Right kidney (tissue), 9 donors: ENCODE measurements at places on chromosomes 5 and 9.

GRCh38 chr9:69768101-69768500 is 8.3 kb upstream of the PTAR1 start:
- no peak for DNase-seq

GRCh38 chr5:170907758-170908157 is 45.9 kb downstream of the RANBP17 start:
- DNase-seq = no peak

DNA sequence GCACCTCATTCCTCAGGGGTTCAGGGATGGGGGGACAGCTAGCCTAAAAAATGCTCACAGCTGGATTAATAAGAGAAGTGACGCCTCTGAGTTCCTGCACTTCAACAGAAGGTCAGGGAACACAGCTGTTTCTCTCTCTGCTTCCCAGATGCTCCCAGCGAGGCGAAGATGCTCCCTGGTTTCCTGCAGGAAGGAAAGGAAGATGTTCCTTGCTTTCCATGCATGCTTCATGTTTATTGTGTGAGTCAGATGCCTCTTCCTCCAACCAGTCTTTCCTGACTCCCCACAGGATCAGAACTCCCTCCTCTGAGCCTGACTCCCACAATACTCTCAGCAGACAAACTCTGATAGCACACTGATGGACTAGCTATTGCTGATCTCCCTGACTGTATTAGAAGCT is 71.9 kb downstream of the MFAP3 start:
- DNase-seq = no peak

DNA sequence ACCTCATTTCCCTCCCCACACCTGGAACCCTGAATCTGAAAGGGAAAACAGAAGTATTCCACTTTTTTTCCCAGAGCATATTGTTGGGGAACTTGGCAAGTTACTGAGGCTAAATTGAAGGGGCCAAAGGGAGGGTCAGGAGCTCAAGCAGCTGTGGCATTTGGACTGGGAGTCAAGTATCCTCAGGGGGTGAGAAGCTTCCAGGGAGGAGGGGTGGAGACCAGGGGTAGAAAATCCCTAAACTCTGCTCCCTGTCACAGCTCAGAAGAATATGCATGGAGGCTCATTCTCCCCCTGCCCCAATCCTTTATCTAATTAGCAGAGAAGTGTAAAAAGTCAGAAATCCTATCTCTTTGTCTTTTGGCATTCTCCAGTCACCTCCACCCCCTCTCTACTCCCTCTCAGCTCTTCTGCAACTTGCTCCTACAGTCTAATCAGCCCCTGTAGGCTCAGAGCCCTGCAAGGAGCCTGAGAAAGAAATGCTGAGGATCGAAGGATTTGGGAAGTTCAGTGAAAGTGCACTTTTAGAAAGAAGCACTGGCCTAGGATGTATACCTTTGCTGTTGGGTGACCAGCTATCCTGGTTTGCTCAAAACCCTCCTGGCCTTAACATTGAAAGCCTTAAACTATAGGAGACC is 5.7 kb upstream of the WNT8A start:
- no peak for DNase-seq

DNA sequence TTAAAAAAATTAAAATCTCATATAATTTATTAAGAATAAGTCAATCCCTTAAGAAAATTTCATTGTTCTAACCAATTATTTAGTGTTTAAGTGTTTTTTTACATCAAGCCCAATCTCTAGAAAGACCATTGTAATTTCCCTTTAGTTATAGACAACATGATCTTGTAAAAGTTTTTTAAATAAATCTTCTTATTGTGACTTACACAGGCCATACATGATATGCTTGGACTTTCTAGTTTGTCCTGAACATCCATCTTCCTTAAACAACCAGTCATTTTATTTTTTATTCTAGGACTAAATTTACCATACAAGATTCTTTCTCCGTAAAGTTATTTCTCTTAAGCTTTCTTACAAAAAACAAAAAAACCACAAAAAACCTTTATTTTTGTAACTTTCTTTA is 126.5 kb upstream of the MAST4 start:
- no peak for DNase-seq

GRCh38 chr9:129995409-129996160 is 47.4 kb downstream of the FNBP1 start:
- no peak for DNase-seq

DNA sequence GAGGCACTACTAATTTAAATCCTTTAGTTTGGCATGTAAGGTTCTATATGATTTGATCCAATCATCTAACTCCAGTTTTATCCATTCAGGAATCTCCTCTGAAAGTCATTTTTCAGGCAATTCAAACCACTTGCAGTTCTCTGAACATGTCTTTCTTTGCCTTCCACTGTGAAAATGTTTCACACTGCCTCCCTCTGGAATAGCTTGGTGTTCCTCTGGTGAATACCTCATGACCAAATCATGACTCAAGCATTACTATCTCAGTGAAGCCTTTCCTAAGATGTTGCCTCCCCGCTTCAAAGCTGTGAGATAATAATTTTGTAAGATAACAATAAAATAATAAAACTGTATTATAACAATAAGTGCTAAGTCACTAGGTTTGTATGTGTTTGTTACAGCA is 981.1 kb downstream of the DTWD2 start:
- DNase-seq = no peak

- no peak for DNase-seq
These were observed 94.6 kb downstream of the ALDH1A1 start for GRCh38 chr9:72858089-72858912.

DNA sequence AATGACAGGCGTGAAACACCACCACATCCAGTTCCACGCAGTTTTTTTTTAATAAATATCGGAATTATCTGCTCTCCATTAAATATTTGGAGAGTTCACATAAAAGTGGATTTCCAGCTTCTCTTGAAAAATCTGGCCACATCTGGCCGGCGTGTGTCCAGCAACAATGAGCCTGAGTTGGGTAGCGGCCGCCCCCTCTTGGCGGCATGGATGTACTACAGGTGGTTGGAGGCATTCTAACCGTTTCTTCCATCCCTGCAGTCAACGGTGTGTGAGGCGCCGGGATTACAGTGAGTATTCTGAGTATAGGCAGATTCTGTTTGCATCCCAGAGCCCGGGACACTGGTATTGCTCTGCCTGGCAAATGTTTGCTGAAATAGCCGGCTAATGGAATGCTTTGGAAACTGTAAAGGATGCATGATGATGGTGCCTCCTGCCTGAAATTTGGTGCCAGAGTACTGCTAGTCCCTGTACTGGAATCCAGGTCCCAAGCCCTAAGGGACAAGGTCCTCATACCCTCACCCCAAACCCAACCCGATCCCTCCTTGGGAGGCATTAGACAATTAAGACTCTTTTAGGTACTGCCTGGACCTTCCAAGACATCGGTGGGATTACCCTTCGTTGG is 13.6 kb upstream of the GM2A start:
- DNase-seq = peak; percentile 64

DNA sequence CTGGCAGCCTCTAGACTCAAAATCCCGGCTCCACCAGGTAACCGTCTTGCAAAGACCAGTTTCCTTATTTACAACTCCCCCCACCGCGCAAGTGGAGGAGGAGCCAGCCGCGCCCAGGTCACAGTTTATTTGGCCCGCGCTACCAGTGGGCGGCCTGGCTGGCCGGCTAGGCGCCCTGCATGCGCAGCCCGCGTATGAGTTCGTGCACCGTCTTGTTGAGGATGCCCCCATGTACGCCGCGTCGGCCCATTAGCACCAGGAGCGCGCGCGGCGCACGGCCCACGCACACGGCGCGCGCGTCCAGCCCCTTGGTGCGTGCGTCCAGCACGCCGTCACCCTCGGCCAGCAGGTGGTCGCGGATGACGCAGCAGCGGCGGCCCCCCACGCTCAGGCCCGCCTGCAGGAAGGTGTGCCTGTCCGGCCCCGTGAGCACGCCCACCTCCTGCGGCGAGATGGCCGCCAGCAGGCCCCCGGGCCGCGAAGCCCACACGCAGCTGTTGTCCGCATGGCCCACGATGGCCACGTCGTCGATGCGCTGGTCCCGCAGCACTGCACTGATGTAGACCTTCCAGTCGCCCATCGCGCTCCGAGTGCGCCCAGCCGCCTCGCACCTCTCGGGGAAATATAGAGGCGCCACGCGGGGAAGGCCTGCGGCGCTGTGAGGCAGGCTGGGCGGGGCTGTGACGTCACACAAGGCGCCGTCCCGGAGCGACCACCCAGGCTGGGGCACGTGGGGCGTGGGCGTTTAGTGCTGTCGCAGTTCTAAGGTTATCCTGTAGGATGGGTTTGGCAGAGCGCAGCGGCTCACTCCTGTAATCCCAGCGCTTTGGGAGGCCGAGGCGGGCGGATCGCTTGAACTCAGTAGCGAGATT is at the start of gene PFN3:
Gene PFN3 (minus strand): TSS at position 665 of the 872 bp plus-strand sequence. CDS start 85 bp downstream, at position 580.
- peak; percentile 73 for DNase-seq

GRCh38 chr5:77418162-77418561 is 74.0 kb downstream of the WDR41 start:
- no peak for DNase-seq

- no peak for DNase-seq
These were observed 5.0 kb downstream of the RELL2 start for GRCh38 chr5:141641634-141642267.

DNA sequence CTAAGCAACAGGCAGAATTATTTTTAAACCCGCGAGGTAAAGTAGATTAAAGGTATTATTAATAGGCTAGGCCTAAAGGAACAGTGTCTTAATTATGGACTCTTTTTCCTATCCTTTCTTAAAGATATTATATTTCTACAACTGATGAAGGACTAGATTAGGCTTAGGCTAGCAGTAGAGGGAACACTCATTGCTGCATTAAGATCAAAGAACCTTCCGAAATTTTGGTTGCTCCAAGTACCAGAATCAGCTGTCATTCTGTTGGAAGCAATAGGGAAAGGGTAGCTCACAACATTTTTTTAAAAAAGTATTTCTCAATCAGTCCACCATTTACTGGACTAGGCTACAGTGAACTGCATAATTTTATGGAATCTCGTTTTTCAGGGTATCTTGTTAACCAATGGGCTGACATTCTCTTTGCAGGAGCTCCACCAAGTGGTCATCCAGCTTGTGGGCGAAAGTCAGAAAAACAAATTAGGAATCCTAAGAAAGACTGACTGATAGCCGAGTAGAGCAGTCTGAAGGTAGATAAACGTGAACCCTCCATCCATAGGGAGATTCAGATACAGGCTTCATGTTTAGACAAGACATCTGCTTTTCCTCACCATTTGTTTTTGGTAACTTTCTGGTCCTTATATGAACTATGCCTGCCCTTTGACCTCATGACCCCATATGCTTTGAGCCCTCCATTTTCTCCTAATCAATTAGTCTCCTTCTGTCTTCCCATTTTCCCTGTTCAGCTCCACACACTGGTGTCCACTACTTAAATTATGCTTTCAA is 103.6 kb upstream of the CHD1 start:
- DNase-seq = peak; percentile 32

DNA sequence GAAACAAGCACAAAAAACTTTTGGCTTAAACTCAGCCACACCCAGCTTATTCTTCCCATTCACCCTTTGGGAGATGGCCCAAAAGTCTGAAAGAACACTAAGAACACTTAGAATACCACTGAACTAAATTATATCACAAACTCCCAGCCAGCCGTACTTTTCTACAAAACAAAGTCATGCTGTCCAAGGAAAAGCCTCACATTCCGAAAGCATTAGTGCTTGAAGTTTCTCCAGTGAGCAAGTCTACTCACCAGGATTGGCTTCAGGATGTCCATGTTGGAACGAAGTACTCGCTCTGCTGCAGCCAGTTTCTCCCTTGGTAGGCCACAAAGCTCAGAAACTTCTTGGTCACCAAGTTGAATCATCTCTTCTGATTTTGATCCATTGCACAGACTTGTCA is 69.7 kb downstream of the ABCA1 start:
- DNase-seq = no peak

DNA sequence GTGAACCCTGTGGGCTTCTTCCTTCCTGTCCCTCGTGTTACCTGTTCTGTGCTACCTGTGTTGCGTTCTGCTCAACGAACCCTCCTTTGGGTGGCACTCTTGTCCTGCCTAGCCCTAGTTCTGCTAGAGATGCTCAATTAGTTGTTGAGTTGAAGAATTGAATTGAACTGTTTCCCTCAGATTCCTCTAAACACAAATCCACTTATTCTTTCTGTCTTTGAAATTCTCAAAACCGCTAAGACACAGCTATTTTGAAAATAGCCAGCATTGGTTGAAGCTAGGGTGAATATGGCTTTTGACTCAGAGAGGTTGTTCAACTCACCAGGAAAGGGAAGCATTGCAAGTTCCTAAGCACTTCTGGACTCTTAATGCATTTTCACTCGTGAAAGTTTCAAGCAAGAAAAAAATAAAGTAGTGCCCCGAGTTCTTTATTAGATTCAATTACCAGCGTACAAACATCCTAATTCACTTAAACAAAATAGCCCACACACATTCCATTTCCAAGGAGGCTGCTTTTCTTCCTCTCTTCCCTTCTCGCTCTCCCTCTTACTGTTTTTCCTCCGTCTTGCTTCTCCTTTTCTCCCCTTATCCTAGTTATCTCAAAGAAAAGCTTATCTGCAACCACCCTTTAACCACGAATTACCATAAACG is 642 bp upstream of the ITGA1 start:
- DNase-seq = no peak

GRCh38 chr5:93782978-93783377 is 41.6 kb upstream of the POU5F2 start:
- no peak for DNase-seq

DNA sequence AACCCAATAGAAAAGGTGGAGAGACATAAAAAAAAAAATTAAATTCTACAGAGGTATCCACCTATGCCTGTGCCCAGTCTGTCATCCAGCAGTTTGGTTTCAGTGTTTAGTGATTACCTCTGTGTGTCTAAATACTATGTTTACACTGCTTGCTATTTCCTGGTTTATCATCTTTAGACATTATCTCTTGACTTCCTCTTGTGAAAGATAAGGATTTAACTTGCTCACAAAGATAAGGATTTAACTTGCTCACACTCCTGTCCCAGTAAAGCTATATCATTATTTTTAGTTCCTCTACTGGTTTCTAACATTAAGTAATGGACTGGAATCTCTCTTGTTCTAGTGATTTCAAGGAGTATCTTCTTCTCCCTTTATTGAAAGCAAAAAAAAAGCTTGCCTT is 53.9 kb upstream of the ZFR start:
- no peak for DNase-seq

GRCh38 chr9:124708074-124708473 is 63.0 kb downstream of the NR6A1 start:
- DNase-seq = no peak

DNA sequence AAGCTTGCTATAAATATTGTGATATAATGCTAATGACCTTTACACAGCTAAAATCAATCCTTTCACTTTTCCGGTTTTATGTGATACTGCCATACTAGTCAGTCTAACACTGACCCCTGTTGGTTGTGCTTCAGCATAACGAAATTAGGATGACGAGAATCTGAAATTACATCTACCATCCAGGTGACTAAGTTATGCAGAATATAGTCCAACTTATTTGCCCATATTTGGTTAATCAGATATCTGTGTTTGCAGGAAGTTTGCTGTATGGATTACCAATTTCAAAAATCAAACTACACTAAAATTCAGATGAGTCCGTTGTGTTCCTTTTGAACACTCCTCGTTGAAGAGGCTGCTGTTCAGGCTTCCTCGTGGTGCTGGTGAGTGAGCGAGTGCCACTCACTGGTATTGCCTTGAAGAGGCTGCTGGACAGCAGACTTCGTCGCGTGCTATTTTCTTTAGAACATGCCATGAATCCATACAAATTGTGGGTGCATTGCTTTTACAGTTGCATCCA is 32.5 kb downstream of the TENT4A start:
- DNase-seq = no peak
